ENCODE measurements at places on chromosomes 7 and 10.

GRCh38 chr10:76733441-76733936 lies 904.1 kb downstream of the KCNMA1 start:
- no peaks in the 10 kb centered on the region for H3K27me3 ChIP-seq
- no peak overlapping the region for H3K27ac ChIP-seq
- no peaks in the 10 kb centered on the region for H3K4me1 ChIP-seq
- no peak overlapping the region for H3K4me3 ChIP-seq

GRCh38 chr10:125094806-125095205 lies 65.6 kb downstream of the CTBP2 start:
- DNase-seq, result no peak
- no peaks in the 10 kb centered on the region for H3K36me3 ChIP-seq
- H3K4me1 ChIP-seq, result peaks cover 59% of the 10 kb centered on the region
- H3K27me3 ChIP-seq, result no peaks in the 10 kb centered on the region
- H3K4me3 ChIP-seq, result no peak overlapping the region

- no peak for DNase-seq
- H3K27me3 ChIP-seq, result no peaks in the 10 kb centered on the region
- no peak overlapping the region for H3K4me3 ChIP-seq
- H3K36me3 ChIP-seq, result no peaks in the 10 kb centered on the region
- H3K4me1 ChIP-seq, result no peaks in the 10 kb centered on the region
Measured at GRCh38 chr7:117630907-117631564, 151.2 kb downstream of the CFTR start.

DNA sequence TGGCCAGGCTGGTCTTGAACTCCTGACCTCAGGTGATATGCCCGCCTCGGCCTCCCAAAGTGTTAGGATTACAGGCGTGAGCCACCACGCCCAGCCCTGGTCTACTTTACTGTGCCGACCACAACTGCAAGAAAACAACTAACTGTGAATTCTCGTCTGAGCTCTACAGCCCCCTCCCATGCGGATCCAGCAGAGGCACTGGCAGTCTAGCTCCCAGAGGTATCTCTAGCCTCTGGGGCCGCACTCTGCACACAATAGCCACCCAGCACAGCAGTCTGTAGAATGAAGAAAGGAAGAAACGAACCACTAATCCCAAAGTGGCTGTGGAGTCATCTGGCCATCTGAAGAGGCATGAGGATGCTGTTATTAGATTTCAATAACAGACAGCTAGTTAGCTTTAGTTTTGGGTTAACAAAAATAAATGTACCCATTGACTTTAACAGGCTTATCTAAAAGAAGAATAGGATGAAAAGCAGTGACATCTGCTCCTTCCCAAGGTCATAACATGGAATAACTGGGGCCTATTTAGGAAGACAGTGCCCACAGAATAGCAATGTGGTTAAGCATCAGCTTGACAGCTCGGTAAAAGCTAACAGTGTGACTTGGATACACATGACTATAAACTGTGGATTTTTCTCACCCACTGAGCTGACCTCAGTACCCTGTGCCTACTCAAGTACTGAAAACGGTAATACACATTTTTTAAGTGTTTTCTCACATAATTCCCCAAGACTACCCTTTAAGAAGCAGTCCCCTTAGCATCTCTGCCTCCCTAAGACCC lies 131.9 kb downstream of the TNS3 start:
- no peaks in the 10 kb centered on the region for H3K36me3 ChIP-seq
- H3K4me1 ChIP-seq, result peaks cover 34% of the 10 kb centered on the region
- H3K27ac ChIP-seq, result peak overlapping the region; percentile 53
- H3K27me3 ChIP-seq, result no peaks in the 10 kb centered on the region
- no peak for DNase-seq
- H3K4me3 ChIP-seq, result no peak overlapping the region

GRCh38 chr7:28595076-28595475 lies 182.8 kb downstream of the CREB5 start:
- no peak overlapping the region for H3K27ac ChIP-seq
- no peaks in the 10 kb centered on the region for H3K27me3 ChIP-seq
- H3K4me3 ChIP-seq, result no peak overlapping the region
- no peaks in the 10 kb centered on the region for H3K4me1 ChIP-seq
- no peak for DNase-seq

GRCh38 chr10:75352650-75353049 lies 48.9 kb downstream of the ZNF503 start:
- H3K36me3 ChIP-seq, result no peaks in the 10 kb centered on the region
- no peaks in the 10 kb centered on the region for H3K4me1 ChIP-seq
- no peak overlapping the region for H3K27ac ChIP-seq
- no peak for DNase-seq
- no peaks in the 10 kb centered on the region for H3K27me3 ChIP-seq

GRCh38 chr10:118020365-118020764 lies 26.4 kb downstream of the RAB11FIP2 start:
- no peak for DNase-seq
- no peak overlapping the region for H3K4me3 ChIP-seq
- no peaks in the 10 kb centered on the region for H3K27me3 ChIP-seq
- peaks cover 4% of the 10 kb centered on the region for H3K36me3 ChIP-seq
- H3K27ac ChIP-seq, result no peak overlapping the region

DNA sequence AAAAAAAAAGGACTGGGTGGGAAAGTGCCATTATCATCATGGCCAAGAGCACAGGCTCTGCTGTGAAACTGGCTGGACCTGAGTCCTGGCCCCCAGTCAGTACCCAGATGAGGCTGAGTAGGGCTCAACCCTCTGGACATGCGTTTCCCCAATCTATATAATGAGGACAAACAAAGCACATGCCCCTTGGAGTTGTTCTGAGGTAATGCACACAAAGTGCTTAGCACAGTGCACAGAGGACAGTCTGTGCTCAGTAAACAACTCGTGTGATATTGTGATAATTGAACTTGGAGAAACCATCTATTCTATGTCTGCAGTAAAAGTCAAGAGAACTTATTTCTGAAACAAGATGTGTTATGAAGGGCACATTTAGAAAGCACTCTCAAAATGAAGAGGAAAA lies 138.8 kb downstream of the KCNMA1 start:
- no peaks in the 10 kb centered on the region for H3K27me3 ChIP-seq
- H3K27ac ChIP-seq, result no peak overlapping the region
- no peaks in the 10 kb centered on the region for H3K4me1 ChIP-seq
- H3K4me3 ChIP-seq, result no peak overlapping the region

- H3K36me3 ChIP-seq, result peaks cover 38% of the 10 kb centered on the region
- no peak overlapping the region for H3K4me3 ChIP-seq
- peak overlapping the region; percentile 28 for H3K27ac ChIP-seq
- H3K27me3 ChIP-seq, result no peaks in the 10 kb centered on the region
Measured at GRCh38 chr10:3775696-3776551, 9.1 kb downstream of the KLF6 start.

GRCh38 chr10:101227429-101228152 lies 1.7 kb downstream of the LBX1 start:
- no peaks in the 10 kb centered on the region for H3K36me3 ChIP-seq
- peaks cover 100% of the 10 kb centered on the region for H3K27me3 ChIP-seq
- no peak for DNase-seq
- peaks cover 73% of the 10 kb centered on the region for H3K4me1 ChIP-seq

- no peaks in the 10 kb centered on the region for H3K36me3 ChIP-seq
- peak within 1 kb of the TSS; percentile 74 for H3K4me3 ChIP-seq
- DNase-seq, result peak; percentile 83
- peak within 1 kb of the TSS; percentile 89 for H3K27ac ChIP-seq
- H3K4me1 ChIP-seq, result peaks cover 46% of the 10 kb centered on the region
Measured at GRCh38 chr7:149773446-149774236, at the start of gene ZNF467. Gene ZNF467, minus strand, starts transcription at chr7:149773588. Its CDS starts 2,556 bp downstream, at chr7:149771032.

GRCh38 chr7:3482147-3482921 lies 181.3 kb downstream of the SDK1 start:
- H3K4me3 ChIP-seq, result no peak overlapping the region
- H3K27me3 ChIP-seq, result no peaks in the 10 kb centered on the region
- H3K4me1 ChIP-seq, result no peaks in the 10 kb centered on the region
- DNase-seq, result no peak

DNA sequence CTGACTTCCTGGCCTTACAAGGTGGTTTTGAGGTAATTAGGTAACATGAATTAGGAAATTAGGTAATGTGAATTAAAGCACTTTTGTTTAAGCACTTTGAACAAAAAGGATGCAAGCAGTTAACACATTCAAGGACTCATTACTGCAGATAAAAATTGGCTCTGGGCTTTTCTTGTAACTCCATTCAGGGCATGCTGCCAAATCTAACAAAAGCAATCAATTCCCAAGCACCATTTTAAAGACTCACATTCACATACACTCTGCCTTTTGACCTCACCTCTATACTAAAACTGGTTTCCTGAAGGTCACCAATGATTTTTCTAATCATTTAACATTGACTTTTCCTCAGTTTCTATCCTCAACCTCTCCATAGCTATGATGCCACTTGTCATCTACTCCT lies 251.2 kb upstream of the RHOBTB1 start:
- no peaks in the 10 kb centered on the region for H3K4me1 ChIP-seq
- H3K27me3 ChIP-seq, result no peaks in the 10 kb centered on the region
- DNase-seq, result no peak
- no peak overlapping the region for H3K27ac ChIP-seq
- no peak overlapping the region for H3K4me3 ChIP-seq

GRCh38 chr7:128938544-128939074 lies 882 bp downstream of the IRF5 start:
- H3K27me3 ChIP-seq, result no peaks in the 10 kb centered on the region
- peak overlapping the region; percentile 58 for H3K4me3 ChIP-seq
- H3K36me3 ChIP-seq, result no peaks in the 10 kb centered on the region
- peaks cover 66% of the 10 kb centered on the region for H3K4me1 ChIP-seq

DNA sequence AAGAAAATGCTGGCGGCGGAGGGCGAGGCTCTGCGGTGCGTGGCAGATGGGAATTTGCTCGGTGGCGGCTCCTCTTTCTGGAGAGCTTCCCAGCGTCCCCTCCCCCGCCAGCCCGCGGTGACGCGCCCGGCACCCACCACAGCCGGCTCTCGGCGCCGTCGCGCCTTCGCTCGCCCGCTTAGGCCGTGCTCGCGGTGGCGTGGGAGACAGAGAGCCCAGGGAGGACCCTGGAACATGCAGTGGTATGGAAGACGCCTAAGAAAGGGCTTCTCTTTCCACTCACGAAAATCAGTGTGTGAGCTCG lies 576 bp upstream of the CSGALNACT2 start:
- DNase-seq, result peak; percentile 45
- H3K4me1 ChIP-seq, result peaks cover 19% of the 10 kb centered on the region
- H3K27ac ChIP-seq, result peak overlapping the region; percentile 95
- no peaks in the 10 kb centered on the region for H3K27me3 ChIP-seq
- no peaks in the 10 kb centered on the region for H3K36me3 ChIP-seq

DNA sequence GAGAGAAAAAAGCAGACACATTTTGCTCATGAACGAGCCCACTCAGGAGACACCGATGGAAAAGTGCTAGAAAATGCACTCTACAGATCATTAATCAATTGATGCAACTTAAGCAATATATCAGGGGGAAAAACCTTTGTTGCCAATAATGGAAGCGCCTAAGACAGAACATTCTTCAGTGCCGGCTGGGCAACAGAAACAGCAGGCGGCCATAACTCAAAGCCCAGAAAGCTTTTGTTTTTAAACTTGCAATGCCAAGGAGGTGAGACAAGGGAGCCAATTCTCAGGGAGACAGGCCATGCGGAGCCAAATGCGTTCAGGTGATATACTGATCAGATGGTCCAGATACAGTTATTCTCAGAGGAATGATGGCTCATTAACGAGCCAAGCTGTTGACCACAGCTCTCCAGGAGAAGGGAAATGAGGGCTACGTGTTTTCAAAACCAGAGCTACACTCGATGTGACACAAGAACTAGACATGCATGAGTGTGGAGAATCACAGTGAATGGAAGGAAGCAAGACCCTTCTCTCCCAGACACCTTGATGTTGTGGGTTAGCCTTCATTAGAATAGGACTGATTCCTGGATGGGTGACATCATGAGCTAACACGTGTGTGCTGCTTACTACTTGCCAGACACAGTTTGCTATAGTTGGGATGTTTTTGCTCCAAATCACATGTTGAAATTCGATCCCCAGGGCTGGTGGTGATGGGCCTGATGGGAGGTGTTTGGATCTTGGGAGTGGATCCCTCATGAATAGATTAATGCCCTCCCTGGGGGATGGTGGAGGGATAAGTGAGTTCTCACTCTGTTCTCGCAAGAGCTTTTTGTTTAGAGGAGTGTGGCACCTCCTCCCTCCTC lies 79.1 kb upstream of the KCNMA1 start:
- peaks cover 24% of the 10 kb centered on the region for H3K27me3 ChIP-seq
- no peak overlapping the region for H3K27ac ChIP-seq
- H3K4me3 ChIP-seq, result no peak overlapping the region

DNA sequence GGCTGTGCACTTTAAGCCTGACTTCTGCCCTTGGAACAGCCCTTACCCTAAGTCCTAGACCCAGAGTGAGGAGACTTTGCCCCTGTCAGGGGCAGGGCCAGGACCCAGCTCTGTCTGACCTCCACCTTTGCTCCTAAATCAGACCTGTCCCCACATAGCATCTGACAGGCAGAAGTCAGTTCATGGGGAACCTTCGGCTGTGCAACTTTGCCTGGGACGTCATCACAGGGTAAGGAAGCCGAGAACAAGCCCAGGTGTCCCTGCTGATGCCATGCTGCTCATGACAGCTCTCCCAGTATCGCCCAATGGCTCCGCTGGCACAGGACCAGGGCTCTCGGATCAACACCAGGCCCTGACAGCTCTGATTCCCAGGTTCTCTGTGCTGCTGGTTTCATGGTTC lies 55.4 kb downstream of the TNS3 start:
- no peak for DNase-seq
- H3K4me1 ChIP-seq, result no peaks in the 10 kb centered on the region
- H3K36me3 ChIP-seq, result no peaks in the 10 kb centered on the region
- no peak overlapping the region for H3K27ac ChIP-seq
- no peak overlapping the region for H3K4me3 ChIP-seq

- DNase-seq, result no peak
- H3K27me3 ChIP-seq, result no peaks in the 10 kb centered on the region
- no peak overlapping the region for H3K27ac ChIP-seq
- H3K36me3 ChIP-seq, result no peaks in the 10 kb centered on the region
Measured at GRCh38 chr7:127473409-127473808, 80.9 kb upstream of the ZNF800 start.

GRCh38 chr7:42832667-42833066 lies 79.2 kb downstream of the C7orf25 start:
- no peak overlapping the region for H3K27ac ChIP-seq
- H3K4me3 ChIP-seq, result no peak overlapping the region
- no peaks in the 10 kb centered on the region for H3K4me1 ChIP-seq

GRCh38 chr10:24694086-24694485 lies 29.6 kb downstream of the ARHGAP21 start:
- no peak overlapping the region for H3K4me3 ChIP-seq
- no peak overlapping the region for H3K27ac ChIP-seq
- DNase-seq, result no peak
- H3K4me1 ChIP-seq, result peaks cover 65% of the 10 kb centered on the region

Measured in heart right ventricle (tissue), 16 donors.